ENCODE measurements at places on chromosomes 11 and 22.

DNA sequence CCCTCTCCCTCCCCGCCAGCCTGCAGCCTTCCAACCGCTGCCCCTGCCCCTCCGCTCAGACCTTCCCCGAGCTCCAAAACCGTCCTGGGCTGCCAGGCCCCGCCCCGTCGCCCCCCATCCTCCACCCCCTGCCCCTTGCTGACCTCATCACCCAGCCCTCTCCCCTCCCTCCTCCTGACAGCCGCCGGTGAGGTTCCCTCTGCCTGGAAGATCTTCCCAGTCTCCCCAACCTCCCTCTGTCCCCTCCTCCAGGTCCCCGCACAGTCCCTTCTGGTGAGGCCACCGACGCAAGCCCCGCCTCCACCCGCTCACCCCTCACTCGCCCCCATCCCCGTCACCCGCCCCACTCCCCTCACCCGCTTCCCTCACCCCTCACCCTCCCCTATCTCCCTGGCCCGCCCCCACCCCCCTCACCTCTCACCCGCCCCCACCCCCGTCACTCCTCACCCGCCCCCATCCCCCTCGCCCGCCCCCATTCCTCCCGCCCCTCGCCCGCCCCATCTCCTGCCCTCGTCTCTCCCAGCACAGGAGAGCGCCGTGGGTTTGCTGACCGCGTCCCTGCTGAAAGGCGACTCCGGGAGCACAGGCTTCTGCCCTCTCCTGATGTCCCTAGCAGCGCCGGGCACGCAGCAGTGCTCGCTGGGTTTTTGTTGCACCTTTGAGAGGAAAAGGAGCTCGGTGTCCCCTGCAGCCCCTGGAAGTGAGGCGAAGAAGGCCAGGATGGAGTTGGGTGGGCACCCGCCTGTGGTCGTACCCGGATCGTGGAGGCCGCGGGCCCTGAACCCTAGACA lies 16.4 kb upstream of the UPK3A start:
- peak; percentile 4 for DNase-seq

GRCh38 chr11:102940714-102941588 lies 14.6 kb downstream of the MMP13 start:
- no peak for DNase-seq

GRCh38 chr22:32801537-32802236 lies at the start of gene TIMP3:
Gene TIMP3 (plus strand): TSS chr22:32801705. CDS start chr22:32802002, 297 bp downstream.
- no peak for DNase-seq

DNA sequence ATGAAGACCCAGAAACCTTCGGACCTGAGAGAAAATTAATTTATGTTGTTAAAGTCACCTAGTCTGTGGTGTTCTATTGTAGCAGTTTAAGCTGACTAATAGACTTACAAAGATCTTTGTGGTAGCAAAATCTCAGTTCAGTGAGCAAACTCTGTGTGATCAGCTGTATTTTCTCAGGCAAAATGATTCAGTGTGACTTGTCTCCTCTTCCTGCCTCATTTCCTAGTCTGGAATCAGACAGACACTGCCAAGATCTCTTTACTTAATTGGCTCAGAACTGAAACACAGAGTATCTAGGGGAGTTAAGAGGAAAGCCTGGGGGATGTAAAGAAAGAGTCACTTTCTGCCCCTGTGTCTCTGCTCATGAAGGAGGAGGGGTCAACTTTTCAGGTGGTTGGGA lies 564.7 kb downstream of the KCNA4 start:
- DNase-seq, result no peak

GRCh38 chr22:36911887-36912661 lies 1.4 kb upstream of the CSF2RB start:
- no peak for DNase-seq

DNA sequence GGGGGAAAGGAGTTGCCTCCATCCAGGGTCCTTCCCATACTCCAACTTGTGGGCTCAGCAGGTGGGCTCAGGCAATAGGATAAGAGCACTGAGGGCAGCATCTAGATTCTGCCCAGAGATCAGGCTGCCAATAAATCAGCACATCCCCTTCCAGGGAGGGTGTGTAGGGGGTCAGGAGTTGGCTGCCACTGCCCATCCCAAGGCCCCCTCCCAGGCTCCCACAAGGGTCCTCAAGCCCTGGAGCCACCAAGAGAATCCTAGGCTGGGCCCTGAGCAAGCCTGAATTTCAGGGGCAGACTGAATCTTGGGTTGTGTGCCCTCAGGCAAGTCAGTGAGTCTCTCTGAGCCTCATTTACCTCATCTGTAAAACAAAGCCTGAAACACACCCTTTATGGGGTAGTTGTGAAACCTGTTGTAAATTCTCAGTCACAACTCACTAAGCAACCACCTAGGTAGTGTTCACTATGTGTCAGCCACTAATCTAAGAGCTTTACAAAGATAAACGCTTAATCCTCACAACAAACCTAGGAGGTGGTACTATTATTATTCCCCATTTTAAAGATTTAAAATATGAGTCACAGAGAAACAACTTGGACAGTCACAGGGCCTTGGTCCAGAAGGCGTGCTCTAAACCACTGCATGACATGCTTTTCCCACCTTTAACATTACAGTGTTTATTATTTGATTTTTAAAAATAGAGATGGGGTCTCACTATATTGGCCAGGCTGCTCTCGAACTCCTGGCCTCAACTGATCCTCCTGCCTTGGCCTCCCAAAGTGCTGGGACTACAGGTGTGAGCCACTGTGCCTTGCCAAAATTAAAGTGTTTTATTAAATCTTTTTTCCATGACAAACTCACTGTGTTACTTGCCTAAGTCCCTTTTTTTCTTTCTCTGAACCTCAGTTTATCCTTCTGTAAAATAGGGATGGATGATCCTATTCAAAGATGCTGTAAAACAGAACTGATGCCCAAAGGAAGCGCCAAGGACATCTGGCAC lies 36.2 kb downstream of the LMO1 start:
- DNase-seq, result no peak

GRCh38 chr11:33942954-33943353 lies 51.1 kb upstream of the LMO2 start:
- no peak for DNase-seq

DNA sequence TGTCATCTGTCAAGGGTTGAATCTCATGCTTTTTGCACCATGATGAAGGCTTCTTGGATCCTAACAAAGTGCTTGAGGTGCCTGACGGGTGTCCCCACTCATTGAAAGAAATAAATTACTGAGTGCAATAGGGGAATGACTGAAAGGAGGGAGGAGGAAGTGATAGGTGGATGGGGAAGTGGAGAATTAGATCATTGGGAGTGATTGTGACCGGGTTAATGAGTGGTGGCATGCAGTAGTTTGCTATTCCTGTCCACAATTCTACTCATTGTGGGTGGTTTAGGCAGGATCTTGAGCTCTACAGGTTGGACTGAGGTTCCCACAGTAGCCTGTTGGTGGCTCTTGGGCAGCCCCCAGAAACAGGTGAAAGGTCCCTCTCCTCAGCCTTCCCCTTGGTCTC lies 44.3 kb downstream of the THAP12 start:
- no peak for DNase-seq

- no peak for DNase-seq
Observed at GRCh38 chr11:133762538-133762937, 82.8 kb downstream of the SPATA19 start.

DNA sequence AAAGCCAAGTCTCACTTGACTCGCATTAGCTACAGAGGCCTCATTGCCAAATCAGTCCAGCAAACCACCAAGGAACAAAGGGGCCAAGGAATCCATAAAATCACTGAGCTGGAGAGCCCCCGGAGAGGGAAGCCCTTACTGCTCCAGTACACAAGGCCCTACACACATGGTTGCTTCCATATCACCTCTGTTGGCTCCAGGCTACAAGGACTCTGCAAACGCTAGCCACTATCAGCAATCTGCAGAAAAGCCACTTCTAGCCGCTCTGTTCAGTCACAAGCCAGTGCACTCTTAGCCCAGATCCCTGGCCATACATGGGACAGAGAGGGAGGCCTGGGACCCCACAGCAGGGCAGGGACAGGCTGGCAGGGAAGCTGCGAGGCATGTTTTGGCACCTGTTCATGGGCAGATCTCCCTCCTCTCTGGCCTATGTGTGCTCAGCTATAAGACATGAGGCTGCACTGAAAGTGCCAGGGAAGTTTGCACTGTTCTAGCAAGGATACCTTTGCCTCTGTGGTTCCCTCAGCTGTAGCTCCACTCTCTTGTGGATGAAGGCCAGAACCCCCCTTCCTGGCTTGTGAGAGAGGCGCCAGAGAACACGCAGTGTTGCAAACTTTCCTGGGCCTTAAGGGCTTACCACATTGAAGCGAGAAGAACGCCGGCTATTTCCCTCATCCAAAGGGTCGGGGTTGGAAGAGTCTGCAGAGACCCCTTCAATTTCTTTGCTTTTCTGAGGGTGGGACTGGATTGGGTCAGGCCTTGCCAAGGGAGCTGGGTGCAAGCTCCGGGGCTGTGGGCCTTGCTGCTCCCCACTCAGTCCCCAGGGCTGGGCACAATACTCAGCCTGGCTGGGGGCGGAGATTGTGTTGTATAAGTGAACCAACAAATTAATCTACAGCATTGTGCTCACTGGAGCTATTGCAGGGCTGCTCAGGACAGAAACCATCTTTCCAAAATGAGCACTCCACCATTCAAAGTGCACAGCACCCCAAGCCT lies 108.7 kb upstream of the PITPNB start:
- DNase-seq, result no peak

- no peak for DNase-seq
Observed at GRCh38 chr11:125242141-125242775, 77.7 kb downstream of the PKNOX2 start.

DNA sequence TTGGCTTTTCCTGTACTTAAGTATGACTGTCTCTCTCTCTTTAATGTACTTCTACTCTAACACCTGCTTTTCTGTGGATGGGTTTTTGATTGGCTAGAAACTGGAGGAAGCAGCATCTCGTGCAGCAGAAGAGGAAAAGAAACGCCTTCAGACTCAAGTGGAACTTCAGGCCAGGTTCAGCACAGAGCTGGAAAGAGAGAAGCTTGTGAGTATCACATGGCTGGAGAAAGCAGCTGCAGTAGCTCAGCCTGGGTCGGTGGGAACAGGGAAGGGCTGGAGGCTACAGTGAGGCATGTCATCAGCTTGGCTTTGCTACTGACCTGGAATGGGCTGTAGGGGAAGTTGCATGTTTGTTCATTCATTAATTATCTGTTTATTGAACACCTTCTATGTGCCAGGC lies 74.2 kb downstream of the SWAP70 start:
- DNase-seq, result no peak

GRCh38 chr11:96272529-96273222 lies 70.3 kb downstream of the MAML2 start:
- DNase-seq, result no peak

DNA sequence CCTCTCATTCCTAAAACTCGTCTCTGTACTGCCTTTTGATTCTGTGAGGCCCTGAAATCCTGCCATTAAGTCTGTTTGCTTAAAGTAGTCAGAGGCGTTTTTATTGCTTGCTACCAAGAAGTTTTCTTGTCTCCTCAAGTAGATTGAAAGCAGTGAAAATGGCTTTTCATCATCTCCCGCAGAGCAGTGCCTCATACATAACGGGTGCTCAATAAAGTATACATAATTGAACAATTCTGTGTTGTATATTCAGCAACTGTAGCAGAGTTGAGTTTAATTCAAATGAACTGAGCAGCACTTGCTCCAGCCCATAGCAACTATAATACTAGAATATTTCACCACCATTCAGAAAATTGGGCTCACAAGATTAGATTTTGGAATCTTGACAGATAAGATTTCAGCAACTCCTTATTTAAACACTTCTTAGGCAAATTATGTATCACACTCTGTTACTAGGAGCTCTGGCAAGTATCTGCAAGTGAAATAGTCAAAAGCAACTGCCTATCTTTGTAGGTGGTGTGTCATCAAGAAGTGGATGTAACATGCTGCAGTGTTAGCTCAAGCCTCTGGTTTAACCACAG lies 20.0 kb downstream of the FIBIN start:
- DNase-seq, result no peak

- no peak for DNase-seq
Observed at GRCh38 chr11:94030059-94030458, 8.9 kb downstream of the HEPHL1 start.

DNA sequence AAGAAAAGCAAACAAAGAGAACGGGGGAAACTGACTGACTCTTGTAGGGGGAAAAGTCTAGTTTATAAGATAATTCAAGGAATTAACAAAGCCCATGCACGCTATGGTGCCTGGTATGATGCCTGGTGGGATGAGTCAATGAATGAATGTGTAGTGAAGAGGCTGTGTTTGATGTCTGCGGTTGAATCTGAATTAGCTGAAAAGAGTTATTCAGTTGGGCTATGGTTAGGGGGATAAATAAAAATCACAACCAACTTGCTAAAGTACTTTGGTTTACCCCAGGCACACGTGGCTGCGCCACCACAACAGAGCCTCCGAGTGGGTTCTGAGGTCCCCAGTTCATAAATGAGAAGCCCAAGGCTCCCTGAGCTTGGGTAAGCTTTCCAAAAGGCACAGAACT lies 369.3 kb upstream of the SYN3 start:
- no peak for DNase-seq

DNA sequence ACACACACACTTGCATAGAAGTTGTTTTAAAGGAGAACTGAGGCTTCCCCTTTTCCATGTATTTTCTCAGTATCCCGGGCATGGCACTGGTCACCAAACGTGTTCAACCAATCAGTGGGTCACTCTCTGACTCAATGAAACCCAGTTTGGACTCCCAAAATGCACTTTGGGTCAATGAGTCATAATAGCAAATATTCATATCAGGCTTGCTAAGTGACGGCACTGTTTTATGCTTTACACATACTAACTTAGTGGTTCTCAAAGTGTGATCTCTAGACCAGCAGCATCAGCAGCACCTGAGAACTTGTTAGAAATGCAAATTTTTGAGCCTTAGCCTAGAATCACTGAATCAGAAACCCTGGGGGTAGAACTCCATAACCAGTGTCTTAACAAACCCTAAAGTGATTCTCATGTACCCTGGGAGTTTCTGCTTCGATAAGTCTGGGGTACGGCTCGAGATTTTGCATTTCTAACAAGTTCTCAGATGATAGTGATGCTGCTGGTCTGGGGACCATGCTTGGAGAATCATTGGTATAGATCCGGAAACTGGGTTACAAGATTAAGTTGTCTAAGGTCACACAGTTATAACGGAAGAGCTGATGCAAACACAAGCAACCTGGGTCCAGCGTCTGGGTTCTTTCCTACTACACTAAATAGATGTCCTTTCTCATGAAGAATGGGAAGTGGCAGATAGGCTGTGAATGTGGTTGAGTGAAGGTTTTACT lies 35.6 kb downstream of the ETS1 start:
- no peak for DNase-seq

DNA sequence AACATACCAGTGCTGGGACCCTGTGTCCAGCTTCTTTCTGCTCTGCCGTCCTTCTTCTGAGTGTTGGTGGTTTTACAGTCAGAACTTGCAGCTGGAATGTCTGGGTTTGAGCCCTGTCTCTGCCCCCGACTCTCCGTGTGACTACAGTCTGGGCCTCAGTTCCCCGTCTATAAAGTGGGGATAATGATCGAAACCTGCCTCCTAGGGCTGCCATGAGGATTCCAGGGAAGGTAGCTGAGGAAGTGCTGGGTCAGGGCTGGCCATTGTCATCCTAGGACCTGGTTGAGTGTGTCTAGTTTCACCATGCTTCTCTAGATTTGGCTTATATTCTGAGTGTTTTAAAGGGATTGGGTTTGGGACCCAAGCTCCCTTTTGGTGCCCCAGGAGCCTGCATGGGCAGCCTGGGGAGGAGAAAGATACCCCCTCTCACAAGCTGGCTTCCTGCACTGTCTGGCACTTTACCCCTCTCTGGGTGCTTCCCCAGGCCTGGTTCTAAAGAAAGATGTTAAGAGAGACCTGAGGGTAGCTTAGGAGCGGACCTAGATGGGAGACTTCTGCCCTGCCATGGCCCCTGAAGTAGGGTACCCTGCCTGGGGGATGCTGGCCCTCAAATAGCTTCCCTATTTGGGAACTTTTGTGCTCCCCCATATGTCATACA lies 49.9 kb downstream of the TSPAN18 start:
- DNase-seq, result no peak

Data from effector memory CD4-positive, alpha-beta T cell (primary cell).